ENCODE measurements at places on chromosomes 3 and 15.

DNA sequence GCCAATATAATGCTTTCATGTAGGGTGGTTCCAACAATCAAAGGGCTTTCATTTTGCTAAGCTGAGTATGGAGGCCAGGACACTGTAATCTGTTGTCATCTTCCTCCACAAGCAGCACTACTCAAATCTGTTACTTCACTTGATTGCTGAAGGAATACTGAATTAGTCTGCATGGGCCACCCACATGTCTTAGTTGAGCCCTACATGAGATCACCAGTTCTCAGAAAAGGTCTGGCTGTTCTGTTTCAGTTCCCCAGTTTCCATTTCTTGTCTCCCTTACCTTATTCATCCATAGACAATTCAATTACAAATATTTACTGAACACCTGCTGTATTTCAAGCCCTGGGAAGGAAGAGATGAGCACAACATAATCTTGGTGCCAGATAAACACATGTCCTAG is 119.2 kb downstream of the FHIT start:
- peak; percentile 48 for ATAC-seq

GRCh38 chr15:29345549-29346525 is 76.2 kb upstream of the NSMCE3 start:
- ATAC-seq, result no peak

DNA sequence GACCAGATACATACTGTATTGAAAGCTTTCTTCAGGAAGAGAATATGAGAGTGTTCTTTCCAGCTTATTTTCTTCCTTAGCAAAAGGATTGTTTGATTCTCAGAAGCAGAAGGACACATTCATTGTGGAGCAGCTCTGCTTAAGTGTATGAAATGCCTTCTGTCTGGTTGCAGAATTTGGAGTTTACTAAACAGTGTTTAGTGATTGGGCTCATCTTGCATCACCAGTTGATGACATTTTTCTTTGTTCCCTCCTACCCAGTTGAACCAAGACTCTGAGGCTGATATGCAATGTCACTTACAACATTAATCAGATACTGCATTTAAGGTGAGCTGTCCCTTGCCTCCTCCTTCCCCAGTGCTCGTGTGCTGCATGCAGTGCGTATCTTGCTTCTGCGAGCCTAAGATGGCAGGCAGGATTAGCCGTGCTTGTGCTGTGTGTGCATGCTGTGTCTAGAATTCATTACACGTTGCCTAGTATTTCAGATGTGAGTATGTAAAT is 18.4 kb downstream of the ZBTB38 start:
- peak; percentile 63 for ATAC-seq

DNA sequence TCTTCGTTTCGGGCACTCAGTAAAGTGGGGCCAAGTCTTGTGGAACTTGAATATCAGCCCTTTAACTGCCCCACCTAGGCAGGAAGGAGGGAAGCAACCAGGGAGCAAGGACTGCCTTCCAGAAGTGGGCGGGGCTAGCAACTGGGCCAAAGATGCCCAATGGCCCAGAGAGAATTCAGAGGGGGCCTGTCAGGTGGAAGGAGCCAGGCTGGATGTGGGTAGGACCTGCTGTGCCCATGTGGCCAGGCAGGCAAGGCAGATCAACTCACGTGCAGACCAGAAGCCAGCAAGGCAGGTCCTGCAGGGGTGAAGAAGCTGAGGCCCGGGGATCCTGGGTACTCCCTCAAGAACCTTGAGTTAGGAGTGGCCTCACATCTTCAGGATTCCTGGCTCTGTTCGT is 5.5 kb downstream of the MAP6D1 start:
- no peak for ATAC-seq

- ATAC-seq, result peak; percentile 80
Observed at GRCh38 chr3:16476636-16477035, 36.9 kb downstream of the RFTN1 start.

DNA sequence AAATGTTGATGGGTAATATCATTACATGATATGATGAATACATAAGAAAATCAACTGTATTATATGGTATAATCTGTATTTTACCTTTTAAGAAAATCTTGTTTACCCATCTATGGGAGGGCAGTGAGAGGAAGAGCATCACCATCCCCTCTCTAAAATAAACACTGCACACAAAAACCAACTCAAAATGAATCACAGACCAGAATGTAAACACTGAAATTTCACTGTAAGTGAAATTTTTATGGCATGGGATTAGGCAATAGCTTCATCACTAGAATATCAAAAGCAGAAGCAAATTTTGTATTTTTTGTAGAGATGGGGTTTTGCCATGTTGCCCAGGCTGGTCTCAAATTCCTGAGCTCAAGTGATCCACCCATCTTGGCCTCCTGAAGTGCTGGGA is 26.2 kb downstream of the IFT80 start:
- ATAC-seq, result no peak
